ENCODE measurements at places on chromosomes 7 and 10.

- no peak for DNase-seq
These were observed 4.7 kb upstream of the LMBR1 start for GRCh38 chr7:156897673-156898072.

GRCh38 chr10:76357726-76358415, 926.4 kb downstream of the LRMDA start:
- DNase-seq: no peak

DNA sequence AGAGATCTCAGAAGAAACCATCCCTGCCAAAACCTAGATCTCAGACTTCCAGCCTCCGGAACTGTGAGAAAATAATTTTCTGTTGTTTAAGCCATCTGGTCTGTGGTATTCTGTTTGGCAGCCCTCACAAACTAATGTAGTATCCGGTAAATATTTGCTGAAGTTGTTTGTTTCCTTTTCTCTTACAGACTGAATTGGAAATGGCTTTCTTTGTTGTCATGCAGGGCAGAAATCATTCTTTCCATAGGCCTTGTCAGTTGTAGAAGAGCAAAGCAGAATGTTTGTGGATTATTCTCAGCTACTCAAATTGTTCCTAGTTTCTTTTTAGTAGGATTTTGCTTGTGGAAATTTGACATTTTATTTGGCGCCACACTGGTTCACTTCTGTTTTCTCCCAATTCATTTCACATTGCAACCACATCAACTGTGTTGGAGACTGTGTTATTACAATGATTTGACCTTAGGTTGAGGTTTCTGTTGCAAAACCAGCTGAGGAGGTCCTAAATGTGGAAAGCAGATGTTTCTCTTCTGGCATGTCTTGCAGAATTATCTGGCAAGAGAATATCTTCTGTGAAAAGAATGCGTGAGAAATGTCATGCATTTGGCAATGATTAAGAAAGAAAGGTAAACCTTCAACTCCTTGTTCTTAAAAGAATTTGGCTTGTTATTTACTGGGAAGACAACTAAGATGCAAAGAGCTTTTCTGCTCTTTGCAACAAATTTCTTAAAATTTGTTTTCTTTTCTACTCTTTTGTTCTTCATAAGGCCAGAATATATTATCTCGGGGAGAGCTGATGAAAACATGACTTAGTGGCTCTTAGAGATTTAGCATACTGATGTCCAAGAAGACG, 25.8 kb downstream of the ACTA2 start:
- DNase-seq: no peak

- DNase-seq: peak; percentile 67
These were observed 285.8 kb downstream of the CAMK1D start for GRCh38 chr10:12635127-12635541.

- no peak for DNase-seq
These were observed 94.6 kb upstream of the FAM180A start for GRCh38 chr7:135843214-135843613.

DNA sequence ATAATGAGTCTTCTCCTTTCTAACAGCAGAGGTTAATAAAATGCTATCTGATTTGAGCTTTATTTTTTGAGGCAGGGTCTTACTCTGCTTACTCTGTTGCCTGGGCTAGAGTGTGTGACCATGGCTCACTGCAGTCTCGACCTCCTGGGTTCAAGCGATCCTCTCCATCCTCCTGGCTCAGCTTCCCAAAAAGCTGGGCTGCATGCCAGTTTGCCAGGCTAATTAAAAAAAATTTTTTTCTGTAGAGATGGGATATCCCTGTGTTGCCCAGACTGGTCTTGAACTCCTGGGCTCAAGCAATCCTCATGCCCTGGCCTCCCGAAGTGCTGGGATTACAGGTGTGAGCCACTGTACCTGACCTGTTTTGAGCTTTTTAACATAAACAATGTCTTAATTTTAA, 56.7 kb downstream of the SCD start:
- DNase-seq: no peak

GRCh38 chr7:121182902-121183301, 145.9 kb upstream of the WNT16 start:
- DNase-seq: no peak

- peak; percentile 90 for DNase-seq
These were observed 191.4 kb downstream of the FAM107B start for GRCh38 chr10:14583252-14583651.

DNA sequence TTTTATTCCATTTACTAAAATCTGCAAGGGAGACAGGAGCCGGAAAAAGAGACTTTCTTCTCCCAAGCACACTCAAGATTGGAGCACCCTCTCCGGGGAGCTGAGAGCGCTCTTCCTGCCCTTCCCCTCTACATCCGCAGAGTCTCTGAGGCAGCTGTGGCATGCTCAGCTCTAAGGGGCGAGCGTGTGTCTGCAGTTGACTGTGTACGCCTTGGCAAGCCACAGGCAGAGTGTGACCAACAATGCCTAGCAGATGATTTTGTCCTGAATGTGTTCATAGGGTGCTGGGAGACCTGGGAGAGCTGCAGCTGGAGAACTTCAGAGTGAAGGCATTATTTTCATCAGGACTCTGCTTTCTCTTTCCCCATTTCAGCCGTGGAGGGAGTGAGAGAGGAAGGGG, 20.7 kb downstream of the MTURN start:
- no peak for DNase-seq
